CD4-positive, alpha-beta memory T cell (primary cell): ENCODE measurements at places on chromosomes 16 and 17. TPM values are rescaled to one million over a fixed set of nuclear protein-coding genes. Genes with fewer than 3 reads are reported as not detected.

DNA sequence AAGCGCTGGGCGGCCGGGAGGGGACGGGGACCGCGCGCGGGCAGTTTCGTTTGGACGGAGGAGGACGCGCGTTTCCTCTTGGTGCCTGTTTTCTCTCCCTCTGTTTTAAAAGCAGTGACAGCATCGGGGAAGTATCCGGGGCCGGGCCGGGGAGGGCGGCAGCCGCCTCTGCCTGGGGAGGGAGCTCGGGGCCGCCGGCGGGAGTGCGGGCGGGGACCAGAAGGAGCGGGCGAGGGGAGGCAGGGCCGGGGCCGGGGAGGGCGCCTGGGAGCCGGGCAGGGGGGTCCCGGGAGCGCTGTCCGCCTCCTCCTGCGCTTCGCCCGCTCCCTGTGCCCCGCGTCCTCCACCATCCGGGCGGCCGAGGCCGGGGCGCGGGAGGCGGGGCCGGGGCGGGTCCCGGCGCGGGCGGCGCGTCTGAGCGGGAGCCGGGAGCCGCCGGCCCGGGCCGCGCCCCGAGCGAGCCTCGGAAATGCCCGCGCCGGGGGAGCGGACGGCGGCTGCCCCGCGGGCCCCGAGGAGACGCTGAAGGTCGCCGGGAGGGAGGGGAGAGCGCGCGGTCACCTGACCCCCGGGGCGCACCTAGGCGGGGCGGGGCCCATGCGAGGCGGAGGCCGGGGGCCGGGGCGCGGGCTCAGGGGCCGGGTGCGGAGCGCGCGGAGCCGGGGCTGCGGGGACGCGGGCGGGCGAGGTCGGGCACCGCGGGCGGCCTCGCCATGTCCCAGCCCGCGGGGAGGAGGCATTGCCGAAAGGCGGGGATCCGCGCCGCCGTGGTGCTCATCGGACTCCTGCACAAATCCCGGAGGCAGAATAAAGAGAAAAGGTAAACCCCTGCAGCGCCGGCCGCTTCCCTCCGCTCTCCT is 57.3 kb downstream of the RAP1GAP2 start:
- H3K27ac ChIP-seq = no peak overlapping the region
- H3K36me3 ChIP-seq = no peaks in the 10 kb centered on the region
- peaks cover 4% of the 10 kb centered on the region for H3K27me3 ChIP-seq
- peak; percentile 40 for DNase-seq
- H3K4me3 ChIP-seq = peak overlapping the region; percentile 29
- H3K4me1 ChIP-seq = peaks cover 20% of the 10 kb centered on the region

- no peak overlapping the region for H3K4me3 ChIP-seq
- H3K27me3 ChIP-seq = no peaks in the 10 kb centered on the region
- H3K36me3 ChIP-seq = no peaks in the 10 kb centered on the region
- H3K27ac ChIP-seq = no peak overlapping the region
Measured at GRCh38 chr17:83176623-83177583, 97.5 kb downstream of the METRNL start.

- H3K36me3 ChIP-seq = no peaks in the 10 kb centered on the region
- peaks cover 33% of the 10 kb centered on the region for H3K4me1 ChIP-seq
- H3K27ac ChIP-seq = no peak overlapping the region
- no peak for DNase-seq
Measured at GRCh38 chr17:1565877-1566276, 3.3 kb upstream of the PITPNA start.

- no peak for DNase-seq
- no peaks in the 10 kb centered on the region for H3K4me1 ChIP-seq
- H3K36me3 ChIP-seq = no peaks in the 10 kb centered on the region
- no peaks in the 10 kb centered on the region for H3K27me3 ChIP-seq
Measured at GRCh38 chr16:83533193-83533592, 274.6 kb upstream of the HSBP1 start.

GRCh38 chr16:71384073-71384724 is 25.7 kb downstream of the CALB2 start:
- H3K4me3 ChIP-seq = no peak overlapping the region
- no peaks in the 10 kb centered on the region for H3K27me3 ChIP-seq
- no peaks in the 10 kb centered on the region for H3K36me3 ChIP-seq
- no peak overlapping the region for H3K27ac ChIP-seq

DNA sequence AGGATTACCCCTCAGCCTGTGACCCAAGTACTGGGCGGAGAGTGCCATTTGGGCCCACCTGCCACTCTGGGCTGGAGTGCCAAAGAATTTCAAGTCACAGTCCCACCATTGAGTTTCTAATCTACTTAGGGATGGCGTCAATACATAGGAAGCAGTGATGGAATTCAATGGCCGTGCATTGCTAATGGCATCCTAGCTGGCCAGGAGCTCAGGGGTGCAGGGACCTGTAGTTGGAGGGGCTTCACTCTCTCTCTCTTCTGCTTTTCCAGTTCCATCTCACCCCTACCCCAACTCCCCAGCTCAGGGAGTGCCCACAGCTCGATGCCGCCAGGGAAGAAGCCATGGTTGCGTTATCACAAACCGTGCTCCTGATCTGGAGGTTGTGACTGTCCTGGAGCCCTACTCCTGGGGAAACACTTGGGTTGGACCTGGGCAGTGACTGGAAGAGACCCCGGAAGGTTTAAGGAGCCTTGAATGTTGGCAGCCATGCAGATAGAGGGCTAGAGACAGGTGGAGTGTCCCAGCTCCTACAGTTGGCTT is 2.4 kb downstream of the MMP15 start:
- H3K4me1 ChIP-seq = peaks cover 15% of the 10 kb centered on the region
- no peak for DNase-seq
- H3K27me3 ChIP-seq = no peaks in the 10 kb centered on the region
- no peak overlapping the region for H3K27ac ChIP-seq

DNA sequence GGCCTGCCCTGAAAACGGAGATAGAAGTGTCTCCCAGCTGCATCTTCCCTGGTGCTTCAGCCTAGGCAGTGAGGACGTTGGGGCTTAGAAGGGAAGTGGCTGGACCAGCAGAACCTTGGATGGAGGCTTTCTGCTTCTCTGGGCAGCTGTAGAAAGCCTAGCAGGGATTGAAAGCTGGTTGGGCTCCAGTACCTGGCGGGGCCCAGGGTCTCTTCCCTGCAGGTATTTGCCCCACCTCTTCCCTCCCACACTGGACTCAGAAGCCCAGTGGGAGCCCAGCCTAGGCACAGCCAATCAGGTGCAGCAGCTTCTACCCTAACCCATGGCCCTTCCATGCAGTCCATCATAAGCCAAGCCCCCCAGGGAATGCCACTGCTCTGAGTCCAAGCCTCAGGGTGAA is 190.3 kb upstream of the IRX6 start:
- DNase-seq = no peak
- no peak overlapping the region for H3K27ac ChIP-seq
- no peaks in the 10 kb centered on the region for H3K4me1 ChIP-seq

DNA sequence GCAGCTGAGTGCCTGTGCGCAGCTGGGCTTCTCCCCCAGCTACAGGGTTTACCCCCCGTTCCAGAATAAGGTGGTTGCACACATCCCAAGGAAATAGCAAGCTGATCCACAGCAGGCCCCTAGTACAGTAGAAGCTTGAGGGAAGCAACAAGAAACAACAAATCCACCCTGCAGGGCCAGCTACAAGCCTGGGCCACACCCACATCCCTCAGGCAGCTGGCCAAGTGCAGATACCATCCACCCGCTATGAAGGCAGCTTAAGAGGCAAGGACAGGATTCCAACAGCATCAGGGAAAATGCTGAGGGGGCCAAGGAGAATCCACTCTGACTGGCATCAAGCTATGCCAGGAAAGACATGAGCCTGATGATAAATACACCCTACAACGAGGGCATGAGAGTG is 66.9 kb upstream of the RCVRN start:
- H3K36me3 ChIP-seq = no peaks in the 10 kb centered on the region
- H3K27ac ChIP-seq = no peak overlapping the region
- no peaks in the 10 kb centered on the region for H3K4me1 ChIP-seq
- no peak for DNase-seq
- no peaks in the 10 kb centered on the region for H3K27me3 ChIP-seq

AMFR gene
- polyA plus RNA-seq = 61.0 TPM

SLC6A4 gene
- polyA plus RNA-seq = not detected

ETV4 gene
- not detected for polyA plus RNA-seq

ZNF423 gene
- not detected for polyA plus RNA-seq

NKD1 gene
- polyA plus RNA-seq = 0.48 TPM

RUNDC3A gene
- 0.28 TPM for polyA plus RNA-seq

LRRC37A gene
- polyA plus RNA-seq = 0.05 TPM

PITPNM3 gene
- 0.05 TPM for polyA plus RNA-seq
